Activated T-cell treated with anti-CD3 and anti-CD28 coated beads, Interleukin-2, amount 50 U/mL, for 24 hours (primary cell): ENCODE measurements at places on chromosomes 12 and 14.

DNA sequence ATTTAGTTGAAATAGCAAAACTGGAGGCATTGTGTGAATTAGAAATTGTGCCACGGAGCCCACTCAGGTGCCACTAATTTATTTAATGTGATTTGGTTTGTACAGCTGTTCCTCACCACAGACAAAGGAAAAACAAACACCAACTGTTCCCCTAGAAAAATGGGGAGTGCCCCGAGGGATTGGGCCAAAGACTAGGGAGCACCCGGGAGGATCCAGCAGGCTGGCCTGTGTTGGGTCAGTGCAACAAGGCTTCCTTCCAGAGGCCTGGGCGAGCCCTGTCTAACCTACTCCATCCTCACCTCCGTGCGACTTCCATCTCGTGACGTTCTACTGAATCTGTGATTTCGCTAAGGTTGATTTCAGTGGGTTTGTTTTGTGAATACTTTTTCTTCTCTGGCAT, 206.2 kb downstream of the CHST11 start:
- H3K36me3 ChIP-seq: no peaks in the 10 kb centered on the region
- H3K27me3 ChIP-seq: no peaks in the 10 kb centered on the region
- DNase-seq: no peak
- peaks cover 31% of the 10 kb centered on the region for H3K4me1 ChIP-seq
- H3K4me3 ChIP-seq: no peak overlapping the region

GRCh38 chr12:6424008-6424347, 20.8 kb upstream of the CD27 start:
- peak overlapping the region; percentile 32 for H3K4me3 ChIP-seq
- peak overlapping the region; percentile 87 for H3K27ac ChIP-seq
- no peak for DNase-seq
- H3K36me3 ChIP-seq: no peaks in the 10 kb centered on the region
- H3K27me3 ChIP-seq: no peaks in the 10 kb centered on the region
- peaks cover 52% of the 10 kb centered on the region for H3K4me1 ChIP-seq

DNA sequence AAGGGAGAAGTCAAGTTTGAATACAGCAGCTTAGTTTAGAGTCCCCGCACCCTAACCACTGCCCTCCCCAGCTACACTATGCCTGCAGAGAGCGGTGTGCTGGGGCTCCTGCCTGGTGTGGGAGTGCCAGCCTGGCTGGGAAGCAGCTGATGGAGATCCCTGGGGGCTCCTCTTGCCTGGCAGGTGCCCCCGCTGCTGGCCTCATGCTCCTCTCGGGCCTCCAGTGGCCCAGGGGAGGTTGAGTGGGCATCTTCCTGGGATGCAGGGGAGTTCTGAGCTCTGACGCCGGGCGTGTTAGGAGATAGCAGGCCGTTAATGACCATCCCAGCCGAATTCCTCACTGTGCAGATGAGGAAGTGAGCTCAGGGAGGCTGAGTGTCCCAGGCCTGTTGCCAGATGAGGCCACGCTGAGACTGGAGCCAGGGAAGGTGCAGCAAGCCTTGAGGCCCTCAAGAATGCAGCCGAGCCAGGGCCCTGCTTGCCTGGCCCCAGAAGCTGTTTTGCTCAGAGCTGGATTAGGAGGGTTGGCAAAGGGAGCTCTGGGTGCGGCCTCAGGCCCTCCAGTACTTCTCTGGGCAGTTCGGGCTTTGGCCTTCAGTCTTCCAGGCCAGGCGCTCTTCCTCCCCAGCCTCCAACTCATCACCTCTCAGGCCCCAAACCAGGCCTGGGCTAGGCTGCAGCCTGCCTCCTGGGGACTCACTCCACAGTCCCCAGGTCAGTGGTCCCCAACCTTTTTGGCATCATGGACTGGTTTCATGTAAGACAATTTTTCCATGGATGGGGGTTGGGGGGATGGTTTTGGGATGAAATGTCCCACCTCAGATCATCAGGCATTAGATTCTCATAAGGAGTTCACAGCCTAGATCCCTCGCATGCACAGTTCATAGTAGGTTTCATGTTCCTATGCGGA, 6.6 kb upstream of the CYP46A1 start:
- DNase-seq: no peak
- no peak overlapping the region for H3K4me3 ChIP-seq
- no peaks in the 10 kb centered on the region for H3K36me3 ChIP-seq

DNA sequence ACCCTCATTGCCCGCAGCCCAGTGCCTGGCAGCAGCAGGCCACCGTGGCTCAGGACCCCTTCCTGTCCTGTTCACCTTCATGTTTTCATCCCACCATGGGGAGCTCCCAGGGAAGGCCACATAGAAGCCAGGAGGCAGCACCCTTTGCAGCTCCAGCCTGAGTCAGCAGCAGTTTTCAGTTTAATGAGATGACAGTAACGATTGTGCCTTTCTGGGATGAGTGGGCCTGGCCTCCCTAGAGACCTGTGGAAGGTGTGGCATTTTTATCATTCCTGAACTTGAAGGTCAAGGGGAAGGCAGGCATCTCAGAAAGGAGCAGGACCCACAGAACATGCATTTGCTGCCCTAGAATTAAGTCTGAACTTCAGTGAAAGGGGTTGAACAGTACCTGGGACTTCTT, 532.8 kb downstream of the FUT8 start:
- H3K27me3 ChIP-seq: peaks cover 6% of the 10 kb centered on the region
- H3K4me3 ChIP-seq: no peak overlapping the region
- H3K4me1 ChIP-seq: peaks cover 39% of the 10 kb centered on the region
- H3K27ac ChIP-seq: no peak overlapping the region

DNA sequence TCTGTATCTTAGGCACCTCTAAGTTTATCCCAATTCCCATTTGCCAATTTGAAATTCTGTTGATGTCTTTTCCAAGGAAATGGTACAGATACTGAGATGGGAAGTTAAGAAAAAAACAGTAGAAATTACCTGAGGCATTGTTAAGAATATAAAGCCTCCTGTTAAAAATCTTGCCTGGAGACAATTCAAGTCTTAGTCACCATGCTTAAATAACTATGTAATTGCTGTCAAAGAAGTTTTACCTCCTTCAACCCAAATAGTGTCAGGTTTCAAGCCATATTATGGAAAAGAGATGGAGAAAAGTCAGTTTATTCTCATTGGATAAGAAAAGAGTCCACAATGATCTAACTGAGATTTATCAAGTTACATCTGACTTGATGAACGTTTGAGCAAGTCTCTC, 974.7 kb downstream of the GALC start:
- no peak overlapping the region for H3K27ac ChIP-seq
- no peaks in the 10 kb centered on the region for H3K36me3 ChIP-seq
- no peak overlapping the region for H3K4me3 ChIP-seq
- no peaks in the 10 kb centered on the region for H3K27me3 ChIP-seq
- no peak for DNase-seq

- no peak overlapping the region for H3K4me3 ChIP-seq
- H3K4me1 ChIP-seq: peaks cover 14% of the 10 kb centered on the region
- H3K27ac ChIP-seq: no peak overlapping the region
- no peaks in the 10 kb centered on the region for H3K36me3 ChIP-seq
Measured at GRCh38 chr12:107405436-107405835, 280.2 kb upstream of the PWP1 start.

DNA sequence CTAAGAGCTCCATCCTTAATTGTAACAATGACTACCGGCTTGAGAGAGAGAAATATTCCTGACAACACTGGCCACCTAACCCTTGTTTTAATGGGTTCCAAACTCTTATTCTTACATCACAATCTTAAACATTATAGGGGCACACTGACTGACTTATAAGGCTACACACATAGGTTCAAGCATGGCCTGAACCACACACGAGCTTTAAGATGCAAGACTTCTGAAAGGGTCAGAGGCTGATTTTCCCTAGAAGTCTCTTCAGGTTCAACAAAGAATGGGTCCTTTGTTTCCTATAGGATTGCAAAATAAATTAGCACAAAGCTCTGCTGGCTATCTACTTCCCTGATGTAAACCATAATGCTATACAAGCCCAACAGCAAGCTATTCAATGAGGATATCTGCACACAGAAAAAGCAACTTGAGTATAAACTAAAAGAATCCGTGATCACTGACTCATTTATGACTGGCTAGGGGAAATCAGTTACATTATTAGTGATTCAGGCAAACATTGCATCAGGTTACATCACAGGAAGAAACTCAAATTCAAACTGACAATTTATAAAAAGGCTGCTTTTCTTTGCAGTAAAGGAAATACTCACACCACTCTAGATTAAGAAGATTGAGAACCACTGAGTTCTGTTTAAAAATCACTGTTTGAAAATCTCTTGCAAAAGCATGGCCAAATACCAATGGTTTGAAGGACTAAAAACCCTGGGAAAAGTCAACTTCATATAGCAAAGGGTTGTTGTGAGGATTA, 8.5 kb downstream of the BTG1 start:
- DNase-seq: no peak
- H3K4me1 ChIP-seq: peaks cover 81% of the 10 kb centered on the region
- peak overlapping the region; percentile 100 for H3K4me3 ChIP-seq
- H3K27me3 ChIP-seq: no peaks in the 10 kb centered on the region
- peak overlapping the region; percentile 99 for H3K27ac ChIP-seq

DNA sequence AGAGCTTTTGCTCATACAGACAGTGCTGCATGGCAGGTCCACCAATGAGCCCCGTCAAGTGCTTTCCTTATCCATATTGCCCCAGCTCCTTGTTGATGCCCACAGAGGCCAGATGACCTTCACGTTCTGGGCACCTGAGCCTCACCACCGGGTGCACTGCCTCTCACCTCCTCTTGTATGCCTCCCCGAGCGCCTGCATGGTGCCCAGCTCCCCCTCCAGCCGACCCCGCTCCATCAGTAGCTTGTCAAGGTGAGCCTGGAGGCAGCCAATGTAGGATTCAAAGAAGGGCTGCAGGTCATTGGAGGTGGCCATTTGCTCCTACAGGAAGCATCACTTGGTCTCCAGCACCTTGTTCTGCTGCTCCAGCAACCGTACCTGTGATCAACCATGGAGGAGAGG, 31.8 kb upstream of the KRT77 start:
- no peaks in the 10 kb centered on the region for H3K36me3 ChIP-seq
- H3K4me1 ChIP-seq: no peaks in the 10 kb centered on the region
- no peak for DNase-seq
- no peak overlapping the region for H3K27ac ChIP-seq
- H3K27me3 ChIP-seq: peaks cover 5% of the 10 kb centered on the region

DNA sequence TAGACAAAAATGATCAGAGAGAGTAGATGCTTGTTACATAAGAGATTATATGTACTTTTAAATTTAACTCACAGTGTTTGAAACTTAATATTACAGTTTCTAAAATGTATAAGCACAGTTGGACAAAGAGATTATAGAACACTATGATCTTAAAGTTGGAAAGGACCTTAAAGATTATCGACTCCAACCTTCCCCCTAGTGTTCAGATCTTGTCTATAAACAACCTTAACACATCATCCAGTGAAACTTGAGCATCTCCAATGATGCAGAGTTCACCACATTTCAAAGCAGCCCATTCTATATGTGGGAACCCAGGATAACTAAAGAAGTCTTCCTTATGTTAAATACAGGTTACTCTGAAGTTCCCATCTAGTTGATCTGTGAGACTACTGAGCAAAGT, 480.8 kb downstream of the RMST start:
- H3K27me3 ChIP-seq: no peaks in the 10 kb centered on the region
- no peak overlapping the region for H3K4me3 ChIP-seq
- no peak for DNase-seq
- no peaks in the 10 kb centered on the region for H3K4me1 ChIP-seq
- H3K36me3 ChIP-seq: no peaks in the 10 kb centered on the region
- H3K27ac ChIP-seq: no peak overlapping the region

- peaks cover 67% of the 10 kb centered on the region for H3K4me1 ChIP-seq
- peak overlapping the region; percentile 98 for H3K27ac ChIP-seq
- peak overlapping the region; percentile 91 for H3K4me3 ChIP-seq
- H3K27me3 ChIP-seq: no peaks in the 10 kb centered on the region
- DNase-seq: no peak
- peaks cover 63% of the 10 kb centered on the region for H3K36me3 ChIP-seq
Measured at GRCh38 chr12:56128670-56129205, 671 bp downstream of the ESYT1 start.

DNA sequence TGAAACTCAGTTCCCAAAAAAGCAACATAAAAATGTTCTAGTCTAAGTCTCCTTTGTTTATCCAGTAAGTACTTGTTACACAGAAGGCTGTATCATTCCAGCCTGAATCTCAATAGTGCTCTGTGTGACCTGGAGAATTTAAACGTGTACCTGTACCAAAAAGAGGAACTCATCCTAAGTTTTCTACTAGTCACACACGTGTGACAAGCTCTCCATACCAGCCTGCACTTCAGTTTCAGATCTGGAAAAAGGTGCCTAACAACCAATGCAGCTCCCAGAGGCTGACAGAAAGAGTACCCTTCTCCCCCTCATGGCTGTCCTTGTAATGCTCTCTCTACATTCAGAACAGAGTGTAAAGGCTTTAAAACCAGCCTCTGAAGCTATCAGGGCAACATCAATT, 27.4 kb downstream of the PPM1H start:
- peaks cover 9% of the 10 kb centered on the region for H3K27me3 ChIP-seq
- no peak overlapping the region for H3K27ac ChIP-seq
- no peak for DNase-seq
- H3K36me3 ChIP-seq: no peaks in the 10 kb centered on the region

- DNase-seq: no peak
- H3K27ac ChIP-seq: no peak overlapping the region
- no peaks in the 10 kb centered on the region for H3K27me3 ChIP-seq
- H3K4me1 ChIP-seq: no peaks in the 10 kb centered on the region
- no peaks in the 10 kb centered on the region for H3K36me3 ChIP-seq
- H3K4me3 ChIP-seq: no peak overlapping the region
Measured at GRCh38 chr12:81245458-81245857, 167.6 kb downstream of the ACSS3 start.

- H3K27ac ChIP-seq: no peak overlapping the region
- H3K4me1 ChIP-seq: no peaks in the 10 kb centered on the region
- no peak for DNase-seq
Measured at GRCh38 chr12:108594323-108594903, 3.5 kb downstream of the TMEM119 start.

GRCh38 chr12:105273601-105274000, 37.6 kb upstream of the APPL2 start:
- no peaks in the 10 kb centered on the region for H3K36me3 ChIP-seq
- no peak for DNase-seq
- H3K27me3 ChIP-seq: no peaks in the 10 kb centered on the region
- no peak overlapping the region for H3K27ac ChIP-seq
- H3K4me1 ChIP-seq: no peaks in the 10 kb centered on the region

DNA sequence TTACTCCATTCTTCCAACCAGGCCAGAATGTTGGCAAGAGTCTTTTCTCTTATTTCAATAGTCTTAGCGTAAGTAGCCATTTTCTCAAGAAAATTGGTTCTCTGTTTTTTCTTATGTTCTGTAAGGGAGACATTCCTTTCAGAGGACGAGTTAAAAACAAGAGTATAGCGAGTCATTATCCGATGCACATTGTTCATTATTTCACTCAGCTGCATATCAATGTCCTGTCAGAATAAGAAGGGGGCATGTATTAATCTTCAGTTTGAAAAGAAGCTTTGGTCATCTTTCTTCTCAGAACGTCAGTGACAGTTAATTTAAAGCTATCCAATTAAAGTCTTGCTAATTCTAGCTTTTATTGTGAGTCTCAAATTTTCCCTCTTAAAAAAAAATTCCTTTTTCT, 33.3 kb downstream of the FAM186A start:
- DNase-seq: no peak
- H3K4me3 ChIP-seq: no peak overlapping the region
- H3K36me3 ChIP-seq: no peaks in the 10 kb centered on the region
- no peaks in the 10 kb centered on the region for H3K4me1 ChIP-seq

GRCh38 chr14:98176892-98177291, 1095.1 kb downstream of the BCL11B start:
- no peak for DNase-seq
- peaks cover 16% of the 10 kb centered on the region for H3K36me3 ChIP-seq
- no peaks in the 10 kb centered on the region for H3K27me3 ChIP-seq
- H3K4me1 ChIP-seq: peaks cover 97% of the 10 kb centered on the region

- no peak for DNase-seq
- H3K4me1 ChIP-seq: peaks cover 52% of the 10 kb centered on the region
- H3K4me3 ChIP-seq: peak overlapping the region; percentile 88
- H3K36me3 ChIP-seq: peaks cover 11% of the 10 kb centered on the region
Measured at GRCh38 chr12:120264904-120265472, 542 bp downstream of the PXN start.
